HTR-8/SVneo (cell line): ENCODE measurements at places on chromosomes 11 and 22.

DNA sequence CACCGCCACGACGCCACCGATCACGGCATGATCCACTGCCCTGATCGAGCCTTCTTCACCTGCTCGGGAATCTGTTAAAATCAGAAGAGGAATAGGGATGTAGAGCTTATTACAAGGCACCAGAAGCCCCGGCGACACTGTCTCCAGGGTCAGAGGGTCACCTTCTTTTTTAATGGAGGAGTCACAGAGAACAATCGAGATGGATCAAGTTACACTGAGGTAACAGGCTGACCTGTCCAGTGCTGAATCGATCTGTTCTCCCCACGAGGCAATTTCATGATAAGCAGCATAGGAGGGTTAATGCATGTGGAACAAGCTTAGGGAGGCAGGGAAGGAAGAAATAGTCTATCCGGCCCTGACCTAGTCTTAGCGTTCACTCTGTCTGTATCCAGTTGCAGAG is 325.5 kb downstream of the CADM1 start:
- no peak for DNase-seq

- no peak for DNase-seq
These were observed 16.1 kb downstream of the MS4A18 start for GRCh38 chr11:60740573-60740972.

GRCh38 chr11:110490886-110491285 is 61.1 kb downstream of the FDX1 start:
- DNase-seq = no peak

GRCh38 chr22:29128891-29129807 is 56.3 kb downstream of the KREMEN1 start:
- DNase-seq = no peak

GRCh38 chr22:48942698-48943566 is 884.7 kb downstream of the BRD1 start:
- no peak for DNase-seq

GRCh38 chr22:30564761-30565119 is 9.7 kb downstream of the GAL3ST1 start:
- DNase-seq = no peak

GRCh38 chr11:6703247-6704063 is 20.3 kb upstream of the MRPL17 start:
- peak; percentile 72 for DNase-seq

GRCh38 chr11:109914809-109915653 is 178.2 kb upstream of the ZC3H12C start:
- no peak for DNase-seq

- peak; percentile 78 for DNase-seq
These were observed 65.4 kb downstream of the MICAL2 start for GRCh38 chr11:12175694-12176241.

DNA sequence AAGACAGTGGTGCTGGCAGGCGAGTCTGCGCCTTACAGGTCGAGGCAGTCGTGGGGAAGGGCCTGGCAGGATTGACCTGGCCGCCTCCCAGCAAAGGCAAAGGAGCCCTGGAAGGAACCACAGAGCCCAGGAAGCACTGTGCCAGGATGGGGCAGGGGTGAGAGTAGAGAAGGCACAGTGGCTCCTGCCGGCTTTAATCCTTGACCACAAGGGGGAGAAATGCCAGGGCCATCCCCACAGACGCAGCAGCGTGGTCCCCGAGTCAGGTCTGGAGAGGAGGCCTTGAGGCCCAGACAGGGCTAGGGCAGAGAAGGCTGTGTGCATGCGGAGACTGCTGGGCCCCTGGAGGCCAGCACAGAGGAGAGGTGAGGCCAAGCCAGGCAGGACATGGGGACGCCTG is 9.9 kb upstream of the NDUFS8 start:
- DNase-seq = no peak

DNA sequence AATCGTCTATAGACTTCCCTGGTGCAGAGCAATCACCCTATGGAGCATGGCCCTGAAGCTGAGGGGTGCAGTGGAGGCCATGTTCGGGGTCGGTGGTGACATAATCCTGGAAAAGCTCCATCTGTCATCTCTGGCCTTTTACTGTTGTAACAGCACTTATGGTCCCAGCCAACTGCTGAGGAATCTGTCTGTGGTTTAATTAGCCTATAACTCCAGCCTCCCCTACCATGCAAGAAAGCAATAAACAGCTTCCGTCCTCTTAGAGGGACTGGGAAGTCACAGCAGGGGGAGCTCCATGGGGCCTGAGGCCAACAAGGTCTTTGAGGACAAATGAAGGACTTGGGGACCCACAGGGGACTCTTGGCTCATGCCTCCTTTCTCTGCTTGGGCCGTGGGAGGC is 159.1 kb upstream of the NECTIN1 start:
- DNase-seq = no peak
